Mesenteric fat pad (tissue), 1 donor: ENCODE measurements at places on chromosomes 13 and 19. TPM values are rescaled to one million over a fixed set of nuclear protein-coding genes. Genes with fewer than 3 reads are reported as not detected.

- peak; percentile 76 for DNase-seq
Observed at GRCh38 chr19:54337858-54338230, 1.1 kb downstream of the LILRA4 start.

- DNase-seq, result no peak
Observed at GRCh38 chr13:20506696-20507095, 19.0 kb downstream of the CRYL1 start.

GRCh38 chr19:1455002-1455335 is 5.0 kb downstream of the APC2 start:
- DNase-seq, result no peak

- DNase-seq, result no peak
Observed at GRCh38 chr13:40017662-40018262, 362.3 kb downstream of the COG6 start.

- DNase-seq, result no peak
Observed at GRCh38 chr13:84455143-84455905, 573.0 kb upstream of the SLITRK1 start.

- DNase-seq, result no peak
Observed at GRCh38 chr13:86882107-86882506, 789.1 kb upstream of the SLITRK5 start.

GRCh38 chr19:4596033-4596904 is 36.8 kb upstream of the SEMA6B start:
- DNase-seq, result no peak

GRCh38 chr19:1425102-1425837 is 12.9 kb upstream of the RPS15 start:
- no peak for DNase-seq

- no peak for DNase-seq
Observed at GRCh38 chr13:75132701-75133695, 349.0 kb downstream of the TBC1D4 start.

Gene KLK3
- total RNA-seq, result not detected

Gene ONECUT3
- not detected for total RNA-seq

Gene CCDC159
- 16.4 TPM for total RNA-seq

Gene IL11
- total RNA-seq, result not detected

Gene UPF1
- 53.8 TPM for total RNA-seq

Gene WDR62
- 0.32 TPM for total RNA-seq
